Stimulated activated CD4-positive, alpha-beta T cell treated with anti-CD3 and anti-CD28 coated beads, TNF-alpha, amount 100 ng/mL, for 48 hours (primary cell): ENCODE measurements at places on chromosomes 7 and 10.
A peak's percentile ranks its signal among the peaks of the same experiment; 100 is the strongest.

GRCh38 chr7:36509962-36510361 lies 120.3 kb downstream of the ANLN start:
- no peak for DNase-seq

GRCh38 chr10:33106767-33107166 lies 148.7 kb upstream of the ITGB1 start:
- DNase-seq, result no peak

GRCh38 chr7:92813390-92814024 lies 22.9 kb downstream of the CDK6 start:
- no peak for DNase-seq

GRCh38 chr7:90407484-90407821 lies 4.2 kb downstream of the CLDN12 start:
- no peak for DNase-seq

DNA sequence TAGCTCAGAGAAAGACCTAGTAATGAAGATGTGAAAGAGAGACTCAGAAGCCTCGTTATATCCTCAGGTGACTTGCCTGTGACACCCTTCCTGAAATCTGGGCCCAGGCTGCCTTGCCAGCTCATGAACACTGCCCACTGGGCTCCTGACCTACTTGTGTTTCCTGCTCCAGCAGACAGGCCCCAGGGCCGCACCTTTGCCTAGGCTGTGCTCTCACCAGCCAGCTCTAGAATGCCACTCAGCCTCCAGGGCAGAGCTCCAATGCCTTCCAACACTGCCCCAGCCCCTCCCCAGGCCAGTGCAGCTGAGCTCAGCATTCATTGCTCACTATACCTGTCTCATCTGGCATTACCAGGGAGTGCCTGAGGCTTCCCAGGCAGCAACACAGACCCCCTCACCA lies 94.3 kb downstream of the DLG5 start:
- DNase-seq, result no peak

DNA sequence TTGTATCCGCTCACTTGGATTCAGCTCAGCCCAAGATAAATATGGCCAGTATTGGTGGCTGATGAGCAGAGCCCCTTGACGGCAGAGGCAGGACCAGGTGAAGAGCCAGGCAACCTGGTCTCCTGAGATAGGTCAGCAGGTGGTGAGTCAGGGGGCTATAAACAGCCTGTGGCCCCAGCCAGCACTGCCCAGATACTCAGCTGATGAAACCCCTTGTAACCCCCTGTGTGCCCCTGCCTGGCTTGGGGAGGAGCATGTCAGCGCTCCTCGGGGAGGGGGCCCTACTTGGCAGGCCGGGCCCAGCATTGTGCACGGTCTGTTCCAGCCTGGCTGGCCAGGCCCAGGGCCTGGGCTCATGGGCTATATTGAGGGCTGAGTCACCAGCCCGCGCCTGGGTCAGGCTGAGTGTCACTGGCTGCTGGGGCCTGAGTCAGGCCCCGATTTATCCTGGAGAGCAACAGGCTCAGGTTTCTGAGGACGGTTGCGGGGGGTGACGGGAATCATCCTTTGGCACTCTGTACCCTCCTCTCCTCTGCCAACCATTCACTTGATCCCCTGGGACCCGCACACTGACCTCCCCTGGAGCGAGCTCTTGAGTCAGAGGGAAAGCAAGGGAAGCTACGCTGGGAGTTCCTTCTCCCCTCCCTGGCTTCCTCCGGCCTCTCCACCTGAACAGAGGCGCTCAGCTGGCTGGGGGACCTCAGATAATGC lies 2.8 kb upstream of the FLNC start:
- DNase-seq, result no peak

GRCh38 chr10:103564776-103565520 lies 71.4 kb downstream of the NEURL1 start:
- peak; percentile 55 for DNase-seq

DNA sequence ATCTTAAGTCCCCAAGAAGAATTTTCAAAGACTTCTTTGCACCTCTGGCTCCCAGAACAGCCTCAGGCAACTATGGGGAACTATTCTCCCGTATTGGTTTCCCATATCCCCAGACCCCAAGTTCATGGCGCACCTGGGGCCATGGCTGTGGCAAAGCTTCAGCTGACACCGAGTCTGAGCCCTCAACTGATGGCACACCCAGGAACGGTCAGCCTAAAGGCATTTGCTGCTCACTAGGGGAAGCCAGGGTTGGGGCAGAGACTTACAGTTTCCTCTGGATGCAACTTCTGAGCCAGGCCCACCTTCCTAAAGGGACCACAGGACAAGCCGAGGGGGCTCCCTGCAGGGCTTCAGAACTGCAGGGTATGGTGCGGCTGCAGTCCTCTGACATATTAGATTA lies 13.7 kb upstream of the CPA1 start:
- DNase-seq, result no peak

DNA sequence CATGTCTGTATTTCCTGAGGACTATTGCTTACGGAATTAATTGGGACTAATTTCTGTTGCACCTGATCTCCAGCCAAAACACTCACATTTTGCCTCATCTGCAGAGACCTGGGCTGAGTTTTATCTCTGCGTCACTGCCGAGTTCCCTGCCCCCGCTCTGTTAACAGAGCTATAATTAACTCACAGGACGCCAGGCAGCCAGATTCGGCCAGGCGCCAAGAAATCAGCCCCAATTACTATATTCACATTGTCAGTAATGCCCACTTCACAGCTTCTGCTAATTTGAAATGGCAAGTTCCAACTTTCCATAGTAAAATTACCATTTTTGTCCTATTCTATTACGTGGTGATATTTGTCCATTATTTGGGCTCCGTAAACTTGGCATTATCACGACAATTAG lies 130.5 kb downstream of the CUX1 start:
- DNase-seq, result no peak

GRCh38 chr10:62374862-62375710 lies 917 bp downstream of the ZNF365 start:
- DNase-seq, result no peak

- no peak for DNase-seq
Measured at GRCh38 chr10:11832042-11832441, 8.9 kb downstream of the PROSER2 start.

DNA sequence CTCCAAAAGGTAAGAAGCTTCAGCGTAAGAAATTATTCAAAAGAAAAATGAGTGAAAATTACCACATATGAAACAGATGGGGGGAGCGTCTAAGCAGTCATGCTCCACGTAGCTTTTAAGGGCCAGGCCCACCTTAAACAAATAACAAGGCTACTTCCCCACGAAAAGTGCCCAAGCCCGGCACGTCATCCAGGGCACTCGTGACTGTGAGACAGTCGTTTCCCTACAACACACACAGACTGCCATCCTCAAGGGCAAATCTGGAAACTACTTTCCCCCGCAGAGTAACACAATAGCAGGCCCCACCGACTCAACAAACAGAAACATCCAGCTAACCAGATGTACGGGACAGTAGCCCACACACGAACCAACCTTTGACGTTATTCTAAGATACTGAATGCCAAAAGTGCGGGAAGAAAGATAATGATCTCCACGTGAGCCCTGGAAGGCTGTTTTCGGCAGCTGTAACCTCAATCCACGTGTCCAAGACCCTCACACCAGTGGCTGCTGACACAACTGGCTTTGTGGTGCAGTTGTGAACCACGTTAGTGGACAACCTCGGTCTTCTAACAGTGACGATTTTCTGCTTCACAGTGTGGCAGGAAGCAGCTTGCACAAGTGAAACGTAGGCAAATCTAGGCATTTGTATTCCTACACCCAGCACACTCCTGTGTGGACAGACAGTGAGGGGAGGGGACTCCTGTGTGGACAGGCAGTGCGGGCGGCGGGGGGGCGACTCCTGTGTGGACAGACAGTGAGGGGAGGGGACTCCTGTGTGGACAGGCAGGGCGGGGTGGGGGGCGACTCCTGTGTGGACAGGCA lies 251.7 kb downstream of the ZMYND11 start:
- no peak for DNase-seq

DNA sequence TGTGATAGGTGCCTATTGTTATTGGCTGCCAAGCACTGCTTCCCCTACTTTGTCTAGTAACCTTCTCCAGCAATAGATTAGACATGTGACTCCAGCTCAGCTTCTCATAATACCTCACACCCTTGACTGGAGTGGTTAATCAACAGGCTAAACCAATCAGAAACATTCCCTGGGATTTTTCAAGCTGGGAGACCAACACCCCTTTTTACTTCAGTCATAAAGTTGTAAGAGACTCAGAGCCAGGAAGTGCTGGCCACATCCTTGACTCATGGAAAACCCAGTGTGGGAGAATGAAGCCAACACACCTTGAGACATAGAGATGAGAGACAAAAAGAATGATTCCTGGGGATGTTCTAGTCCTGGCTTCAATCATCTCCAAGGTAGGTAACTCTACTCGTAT lies 62.6 kb upstream of the HECTD2 start:
- no peak for DNase-seq

DNA sequence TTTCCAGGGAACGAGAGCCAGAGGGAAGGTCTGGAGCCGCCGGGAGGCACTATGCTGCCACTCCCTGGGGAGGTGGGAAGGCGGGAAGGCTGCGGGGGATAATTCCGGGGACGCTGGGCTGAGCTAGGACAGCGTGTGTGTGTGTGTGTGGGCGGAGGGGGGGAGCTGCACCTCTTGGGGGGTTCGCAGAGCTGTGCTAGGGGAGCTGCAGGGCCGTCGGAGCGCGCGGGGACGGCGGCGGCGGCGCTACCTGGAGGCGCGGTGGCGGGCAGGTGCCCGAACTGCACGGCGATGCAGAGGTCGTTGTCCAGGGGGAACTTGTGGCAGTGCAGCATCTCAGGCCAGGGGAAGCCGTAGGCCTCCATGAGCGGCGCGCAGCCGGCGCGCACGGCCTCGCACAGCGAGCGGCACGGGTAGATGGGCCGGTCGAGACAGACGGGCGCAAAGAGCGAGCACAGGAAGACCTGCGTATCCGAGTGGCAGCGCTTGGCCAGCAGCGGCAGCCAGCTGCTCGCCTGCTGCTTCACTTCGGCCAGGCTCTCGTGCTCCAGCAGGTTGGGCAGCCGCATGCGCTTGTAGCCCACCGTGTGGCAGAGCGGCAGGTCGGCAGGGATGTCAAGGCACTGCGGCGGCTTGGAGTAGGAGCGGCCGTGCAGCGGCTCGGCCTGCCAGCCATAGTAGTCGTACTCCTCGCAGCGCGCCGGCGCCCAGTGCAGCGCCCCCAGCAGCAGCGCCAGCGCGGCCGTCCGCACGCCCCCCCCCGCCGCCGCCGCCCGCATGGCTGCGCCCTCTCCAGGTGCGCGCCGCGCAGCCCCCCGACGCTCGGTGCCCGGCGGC lies 526 bp downstream of the SFRP5 start:
- DNase-seq, result no peak

GRCh38 chr7:102450242-102450641 lies 14.4 kb downstream of the ALKBH4 start:
- DNase-seq, result no peak

DNA sequence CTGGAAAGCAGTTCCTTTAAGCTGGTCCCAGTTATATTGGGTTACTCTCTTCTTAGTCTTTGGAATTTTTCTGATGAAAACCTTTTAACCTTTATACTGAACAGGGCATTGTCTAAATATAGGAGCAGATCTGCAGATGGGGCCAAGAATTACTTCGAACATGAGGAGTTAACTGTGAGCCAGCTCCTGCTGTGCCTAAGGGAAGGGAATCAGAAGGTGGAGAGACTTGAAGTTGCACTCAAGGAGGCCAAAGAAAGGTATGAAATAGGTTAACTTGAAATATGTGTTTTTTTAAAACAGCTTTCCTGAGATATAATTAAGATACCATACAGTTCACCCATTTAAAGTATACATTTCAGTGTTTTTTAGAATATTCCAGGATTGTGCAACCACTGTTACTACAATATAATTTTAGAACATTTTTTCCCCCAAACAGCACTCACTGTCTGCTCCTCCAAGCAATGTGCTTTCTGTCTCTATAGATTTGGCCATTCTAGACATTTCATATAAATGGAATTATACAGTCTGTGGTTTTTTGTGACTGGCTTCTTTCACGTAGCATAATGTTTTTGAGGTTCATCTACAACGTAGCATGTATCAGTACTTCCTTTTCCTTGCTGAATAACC lies 18.9 kb downstream of the OPTN start:
- DNase-seq, result no peak

GRCh38 chr7:8057566-8057965 lies 89.0 kb downstream of the GLCCI1 start:
- no peak for DNase-seq

DNA sequence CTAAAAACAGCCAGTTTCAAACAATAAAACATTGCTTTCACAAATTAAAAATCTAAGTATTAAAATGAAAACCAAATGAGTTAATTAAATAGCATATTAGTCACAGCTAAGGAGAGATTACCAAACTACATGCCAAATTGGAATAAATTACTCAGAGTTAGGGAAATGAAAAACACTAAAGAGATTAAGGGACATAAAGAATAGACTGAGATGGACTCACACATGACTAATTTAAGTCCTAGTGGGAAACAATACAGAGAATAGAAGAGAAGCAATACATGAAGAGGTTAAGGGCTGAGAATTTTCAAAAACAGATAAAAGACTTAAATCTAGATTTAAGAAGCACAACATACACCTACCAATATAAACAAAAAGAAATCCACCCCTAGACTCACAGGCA lies 110.6 kb downstream of the ZFAND4 start:
- DNase-seq, result no peak

GRCh38 chr7:43589133-43589478 lies 6.2 kb downstream of the STK17A start:
- no peak for DNase-seq

DNA sequence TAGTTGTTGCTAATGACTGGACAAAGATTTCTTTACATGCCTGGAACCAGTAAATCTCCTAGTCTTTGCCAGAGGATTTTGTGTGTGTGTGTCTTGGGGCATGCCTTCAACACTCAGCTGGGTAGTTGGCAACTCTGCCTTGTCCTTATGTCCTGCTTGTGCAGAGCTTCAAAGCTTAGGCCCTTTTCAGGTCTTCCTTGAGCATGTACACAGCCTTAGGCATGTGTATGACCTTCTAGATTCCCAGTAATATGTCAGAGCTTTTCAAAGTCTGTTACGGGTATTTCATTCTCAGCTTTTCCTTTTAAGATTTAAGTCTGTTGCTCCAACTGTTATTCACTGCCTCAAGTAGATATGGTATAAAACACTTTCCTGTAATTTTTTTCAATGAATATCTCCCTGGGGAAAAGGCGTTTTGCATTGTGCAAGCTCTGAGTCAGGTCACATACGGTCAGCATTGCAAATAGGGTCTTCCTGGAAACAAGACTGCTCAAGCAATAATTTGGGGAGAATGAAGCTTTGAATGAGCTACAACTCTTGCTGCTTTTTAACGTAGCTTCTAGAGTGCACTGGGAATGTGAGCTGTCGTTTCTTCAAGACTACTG lies 25.5 kb downstream of the SHOC2 start:
- DNase-seq, result no peak

GRCh38 chr10:61943674-61944378 lies 42.3 kb downstream of the ARID5B start:
- DNase-seq, result no peak

DNA sequence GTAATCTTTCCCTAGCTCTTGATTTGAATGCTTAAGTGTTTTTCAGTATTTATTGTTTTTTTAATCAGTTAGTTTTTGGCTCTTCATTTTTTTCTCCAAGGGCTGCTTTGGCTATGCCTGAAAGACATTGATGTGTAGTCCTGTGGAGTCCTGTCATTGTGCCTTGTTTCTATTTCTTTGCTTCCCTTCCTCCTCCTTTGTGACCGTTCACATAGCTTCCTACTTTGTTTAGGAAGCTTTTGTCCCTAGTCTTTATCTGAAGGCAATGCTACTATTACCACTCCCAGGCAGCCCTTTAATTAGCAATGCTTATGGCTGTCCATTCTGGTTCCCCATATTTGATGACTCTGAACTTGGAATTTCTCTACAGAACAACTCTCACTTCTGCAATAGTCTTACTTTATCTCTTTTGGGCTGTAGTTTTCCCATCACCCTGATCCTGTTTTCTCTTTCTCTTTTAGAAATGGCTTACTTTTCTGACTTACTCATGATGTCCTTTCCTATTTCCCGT lies 39.9 kb downstream of the ADCYAP1R1 start:
- no peak for DNase-seq
